Activated naive CD4-positive, alpha-beta T cell treated with anti-CD3 and anti-CD28 coated beads, Interleukin-2, amount 50 U/mL, for 16 hours (primary cell): ENCODE measurements at places on chromosomes 1 and 21.

- no peak for DNase-seq
Measured at GRCh38 chr1:117821774-117822482, 107.5 kb downstream of the GDAP2 start.

DNA sequence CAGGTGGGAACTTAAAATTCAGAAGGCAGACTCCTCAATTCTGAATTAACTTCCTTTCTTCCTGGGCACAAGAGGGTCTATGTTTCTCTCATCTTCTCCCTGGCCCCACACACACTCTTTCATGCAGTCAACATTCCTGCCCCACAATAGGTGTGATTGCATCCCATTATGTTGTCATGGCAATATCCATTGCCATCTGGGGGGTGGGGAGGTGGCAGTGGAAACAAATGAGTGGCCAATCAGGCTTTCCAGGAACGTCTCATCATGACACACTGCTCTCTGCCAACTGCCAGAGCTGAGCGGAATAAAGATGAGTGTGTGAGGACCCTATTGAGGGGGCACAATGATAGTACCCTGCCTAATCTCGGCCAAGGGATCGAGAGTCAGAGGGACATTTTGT, 80.4 kb downstream of the KCND3 start:
- no peak for DNase-seq

- DNase-seq = no peak
Measured at GRCh38 chr1:54403808-54404261, 2.4 kb downstream of the SSBP3 start.

DNA sequence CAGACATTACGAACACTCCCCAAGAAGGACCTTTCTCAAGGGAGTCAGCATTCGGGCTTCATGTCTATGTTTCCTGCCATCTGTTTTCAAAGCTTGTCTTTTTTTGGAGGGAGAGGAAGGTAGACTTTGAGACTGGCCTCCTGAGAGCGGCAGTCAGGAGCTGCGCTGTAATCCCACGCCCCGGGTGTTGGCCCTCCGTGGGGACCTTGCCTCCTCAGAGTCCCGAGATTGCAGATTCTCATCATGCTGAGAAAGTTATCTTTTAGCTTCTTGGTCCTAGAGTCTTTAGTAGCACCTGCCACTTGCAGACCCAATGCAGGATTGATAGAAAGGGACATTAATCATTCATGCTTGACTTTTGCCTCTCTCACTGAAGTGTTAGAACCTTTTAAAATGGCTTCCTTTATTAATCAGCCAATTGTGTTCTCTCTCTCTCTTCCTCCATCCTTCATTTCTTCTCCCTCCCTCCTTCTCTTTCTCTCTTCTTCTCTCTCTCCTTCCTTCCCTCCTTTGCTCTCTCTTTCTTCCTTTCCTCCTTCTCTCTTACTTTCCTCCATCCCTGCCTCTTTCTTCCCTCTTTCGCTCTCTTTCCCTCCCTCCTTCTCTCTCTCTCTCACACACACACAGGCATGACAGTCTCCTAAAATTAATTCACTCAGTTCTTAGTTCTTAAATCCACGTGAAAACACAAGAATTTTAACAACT, 25.2 kb upstream of the GNPAT start:
- no peak for DNase-seq

DNA sequence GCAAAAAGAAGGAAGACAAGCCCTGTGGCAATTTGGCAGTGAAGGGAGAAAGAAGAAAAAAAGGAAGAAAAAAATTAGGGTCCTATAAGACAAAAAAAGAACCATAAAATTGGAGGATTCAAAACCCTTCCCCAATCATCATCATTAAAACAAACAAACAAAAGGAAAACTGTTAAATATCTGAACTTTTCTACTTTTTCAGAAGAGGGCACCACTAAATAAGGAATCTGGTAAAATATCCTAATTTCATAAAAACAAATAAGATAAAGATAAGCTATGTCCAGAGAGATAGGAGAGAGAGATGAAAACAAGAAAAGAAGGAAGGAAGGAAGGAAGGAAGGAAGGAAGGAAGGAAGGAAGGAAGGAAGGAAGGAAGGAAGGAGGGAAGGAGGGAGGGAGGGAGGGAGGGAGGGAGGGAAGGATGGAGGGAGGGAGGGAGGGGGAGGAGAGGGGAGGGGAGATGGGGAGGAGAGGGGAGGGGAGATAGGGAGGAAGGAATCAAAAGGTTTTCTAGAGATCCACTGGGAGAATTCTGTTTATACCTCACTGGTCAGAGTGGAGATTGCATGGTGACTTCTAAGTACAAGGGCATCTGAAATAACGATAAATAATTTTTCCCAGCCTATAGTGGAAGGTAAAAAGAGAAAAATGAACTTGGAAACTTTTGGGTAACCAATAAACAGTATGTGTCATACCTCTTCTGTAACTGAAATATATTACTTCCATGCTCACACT, 10.4 kb upstream of the FMO2 start:
- no peak for DNase-seq

- peak; percentile 74 for DNase-seq
Measured at GRCh38 chr1:24502065-24502708, 449 bp upstream of the RCAN3 start.

- no peak for DNase-seq
Measured at GRCh38 chr1:44531785-44532566, 126.9 kb downstream of the RNF220 start.

GRCh38 chr1:185156288-185156853, 382 bp downstream of the TRMT1L start:
- DNase-seq = no peak

GRCh38 chr1:241022366-241022765, 334.6 kb downstream of the RGS7 start:
- no peak for DNase-seq

DNA sequence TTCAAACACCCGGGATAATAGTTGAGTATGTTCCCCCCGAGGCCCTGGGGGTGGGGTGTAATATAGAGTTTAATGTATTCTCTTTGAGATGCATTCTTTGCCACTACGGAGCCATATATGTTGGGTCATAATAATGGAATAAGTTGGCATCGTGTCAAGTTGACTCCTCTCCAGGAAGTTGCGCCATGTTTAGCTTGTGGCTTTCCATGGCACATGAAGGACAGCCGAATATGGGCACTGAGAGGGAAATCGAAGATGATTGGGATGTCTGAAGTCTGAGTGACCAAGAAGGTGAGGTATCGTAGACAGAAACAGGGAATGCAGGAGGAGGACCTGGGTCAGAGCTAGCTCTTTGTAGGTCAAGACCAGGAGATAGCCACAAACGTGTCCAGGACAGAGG, 92.6 kb downstream of the PAX7 start:
- no peak for DNase-seq

GRCh38 chr1:42658877-42659337, 684 bp downstream of the PPIH start:
- DNase-seq = no peak

- no peak for DNase-seq
Measured at GRCh38 chr21:35652196-35652595, 408.1 kb downstream of the SETD4 start.

DNA sequence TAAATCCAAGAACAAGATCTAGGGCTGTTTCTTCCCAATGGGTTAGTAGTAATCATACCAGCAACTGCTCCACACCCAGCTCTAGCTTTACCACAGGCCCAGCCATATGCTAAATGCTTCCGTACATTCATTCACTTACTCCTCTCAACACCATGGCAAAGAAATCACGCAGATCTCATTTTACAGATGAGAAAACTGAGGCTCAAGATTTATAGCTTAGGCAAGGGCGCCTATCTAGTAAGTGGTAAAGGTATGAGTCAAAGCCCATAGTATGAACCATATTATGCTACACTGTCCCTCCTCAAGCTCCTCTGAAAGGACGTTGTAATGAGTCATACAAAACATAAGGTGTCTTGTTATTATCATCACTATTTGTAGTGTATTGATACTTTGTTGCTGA, 82.2 kb downstream of the NIBAN1 start:
- DNase-seq = no peak

GRCh38 chr1:173477286-173478093, at the start of gene PRDX6:
PRDX6 (plus strand) TSS chr1:173477335; CDS start chr1:173477398, 63 bp downstream.
- peak; percentile 83 for DNase-seq

GRCh38 chr1:23209770-23210169, 7.5 kb downstream of the HTR1D start:
- DNase-seq = no peak

DNA sequence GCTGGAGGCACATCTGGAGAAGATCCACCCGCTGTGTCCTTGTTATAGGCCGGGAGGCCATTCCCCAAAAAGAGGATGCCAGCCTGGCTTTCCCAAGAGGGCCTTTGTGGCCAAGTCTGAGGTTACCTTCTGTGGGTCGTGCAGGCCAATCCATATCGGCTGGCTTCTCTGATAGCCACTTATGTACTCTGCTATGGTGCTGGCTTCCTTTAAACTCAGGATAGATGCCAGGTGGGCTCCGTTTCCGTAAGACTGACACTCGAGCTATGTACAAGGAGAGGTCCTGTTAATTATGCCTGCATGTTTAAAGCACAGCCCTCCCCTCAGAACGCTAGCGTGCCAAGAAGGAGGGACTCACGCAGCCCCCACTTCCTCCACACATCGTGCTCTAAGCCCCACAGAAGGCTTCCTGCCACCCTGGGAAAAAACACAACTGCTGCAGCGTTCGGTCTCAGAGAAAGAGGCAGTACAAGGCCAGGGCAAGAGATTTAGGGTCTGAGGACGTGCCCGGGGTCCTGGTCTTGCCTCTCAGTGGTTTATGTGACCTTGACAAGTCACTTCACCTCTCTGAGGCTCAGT, 11.6 kb downstream of the REG4 start:
- peak; percentile 16 for DNase-seq

DNA sequence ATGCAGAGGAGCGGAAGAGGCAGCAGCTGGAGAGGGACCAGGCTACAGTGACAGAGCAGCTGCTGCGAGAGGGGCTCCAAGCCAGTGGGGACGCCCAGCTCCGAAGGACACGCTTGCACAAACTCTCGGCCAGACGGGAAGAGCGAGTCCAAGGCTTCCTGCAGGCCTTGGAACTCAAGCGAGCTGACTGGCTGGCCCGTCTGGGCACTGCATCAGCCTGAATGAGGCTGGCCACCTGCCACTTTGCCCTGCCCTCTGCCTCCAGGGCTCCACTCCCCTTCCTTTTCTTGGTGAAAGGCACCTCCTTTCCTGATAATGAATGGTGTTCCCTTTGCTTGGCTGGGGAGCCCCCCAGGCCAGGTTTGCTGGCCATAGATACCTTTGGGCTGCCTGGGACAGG, 3.3 kb upstream of the HMGN2 start:
- no peak for DNase-seq

DNA sequence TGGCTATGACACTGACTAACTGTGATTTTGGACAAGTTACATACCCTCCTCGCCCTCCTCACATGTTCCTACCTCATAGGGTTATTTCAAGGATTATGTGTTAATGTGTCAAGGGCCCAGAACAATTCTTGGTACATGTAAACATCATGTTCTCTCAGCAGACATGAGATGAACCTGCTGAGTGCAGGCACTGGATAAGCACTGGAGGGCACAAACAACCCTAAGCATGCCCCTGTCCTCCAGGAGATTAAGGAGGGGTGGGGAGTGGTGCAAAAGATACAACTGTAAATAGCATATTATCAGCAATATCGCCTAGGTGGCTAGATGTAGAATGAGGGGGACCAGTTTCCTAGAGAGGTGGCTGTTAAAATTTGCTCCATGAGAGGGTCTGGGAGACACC, 17.7 kb upstream of the RGS16 start:
- DNase-seq = no peak

GRCh38 chr1:192807211-192808162, 1.4 kb upstream of the RGS2 start:
- no peak for DNase-seq

GRCh38 chr1:53957194-53957818, 11.2 kb downstream of the LRRC42 start:
- no peak for DNase-seq

- no peak for DNase-seq
Measured at GRCh38 chr1:29398431-29398830, 162.1 kb downstream of the PTPRU start.

DNA sequence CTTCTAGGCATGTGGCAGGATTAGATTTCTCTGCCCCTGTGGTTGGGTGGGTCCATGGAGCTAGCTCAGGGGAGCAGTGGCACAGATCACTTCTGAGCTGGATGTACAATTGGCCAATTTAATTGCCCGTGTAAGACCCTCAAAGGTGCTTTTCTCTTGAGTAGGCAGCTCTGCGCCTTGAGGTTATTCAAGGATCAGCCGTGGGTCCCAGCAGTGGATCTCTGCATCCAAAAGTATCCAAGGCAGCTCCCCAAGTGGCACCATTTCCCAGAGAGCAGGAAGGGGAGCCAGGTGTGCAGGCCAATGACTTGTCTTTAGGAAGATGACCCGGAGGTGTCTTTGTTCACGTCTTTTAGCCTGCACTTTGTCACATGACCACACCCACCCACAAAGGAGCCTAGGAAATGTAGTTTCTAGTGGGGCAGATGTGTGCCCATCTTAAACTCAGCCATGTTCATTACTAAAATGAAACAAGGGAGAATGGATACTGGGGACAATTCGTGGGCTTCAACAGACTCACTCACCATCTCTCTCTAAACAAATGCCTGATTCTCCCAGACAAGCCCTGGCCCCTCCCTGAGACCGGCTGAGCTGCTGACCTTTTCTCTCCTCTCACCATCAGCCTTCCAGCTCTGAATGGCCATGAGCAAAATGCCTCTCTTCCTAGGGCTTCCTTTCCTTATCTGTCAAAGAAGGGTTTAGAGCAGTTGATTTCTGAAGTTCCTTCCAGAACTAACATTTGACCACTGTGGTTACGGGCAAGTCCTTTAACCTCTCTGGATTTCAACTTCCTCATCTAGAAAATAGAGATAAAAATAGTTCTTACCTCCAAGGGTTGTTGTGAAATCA, 41.4 kb upstream of the TENT5C start:
- no peak for DNase-seq

GRCh38 chr21:40902993-40903392, 56.0 kb upstream of the DSCAM start:
- no peak for DNase-seq

GRCh38 chr1:206540044-206540780, 32.9 kb downstream of the RASSF5 start:
- DNase-seq = no peak

DNA sequence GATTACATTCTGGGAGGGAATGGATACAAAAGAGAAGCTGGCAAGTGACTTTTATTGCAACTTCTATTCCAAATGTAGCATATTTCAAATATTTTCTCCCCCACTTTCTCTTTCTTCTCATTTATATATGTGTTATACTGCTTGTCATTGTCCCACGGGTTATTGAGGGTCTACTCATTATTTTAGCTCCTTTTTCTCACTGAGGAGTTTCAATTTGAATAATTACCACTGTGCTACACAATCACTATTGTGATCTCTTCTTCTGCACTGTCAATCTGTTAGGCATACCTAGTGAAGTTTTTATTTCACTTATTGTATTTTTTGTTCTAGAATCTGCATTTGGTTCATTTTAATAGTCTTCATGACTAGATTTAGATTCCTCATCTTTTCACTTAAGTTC, 339.7 kb downstream of the PTPRC start:
- no peak for DNase-seq

GRCh38 chr1:92399076-92399475, 87.6 kb downstream of the GFI1 start:
- no peak for DNase-seq

GRCh38 chr1:178908358-178908757, 37.5 kb upstream of the ANGPTL1 start:
- DNase-seq = no peak

GRCh38 chr1:166789286-166789685, 50.0 kb upstream of the POGK start:
- no peak for DNase-seq

GRCh38 chr1:89832496-89833127, 11.8 kb downstream of the LRRC8D start:
- no peak for DNase-seq

GRCh38 chr1:236451796-236452373, 57.8 kb downstream of the EDARADD start:
- DNase-seq = peak; percentile 17

- DNase-seq = no peak
Measured at GRCh38 chr21:42505090-42505726, 8.4 kb upstream of the SLC37A1 start.

GRCh38 chr1:6037338-6037762, 8.3 kb upstream of the KCNAB2 start:
- no peak for DNase-seq
